ENCODE measurements at places on chromosomes 3 and 15. TPM values are rescaled to one million over a fixed set of nuclear protein-coding genes. Genes with fewer than 3 reads are reported as not detected.

DNA sequence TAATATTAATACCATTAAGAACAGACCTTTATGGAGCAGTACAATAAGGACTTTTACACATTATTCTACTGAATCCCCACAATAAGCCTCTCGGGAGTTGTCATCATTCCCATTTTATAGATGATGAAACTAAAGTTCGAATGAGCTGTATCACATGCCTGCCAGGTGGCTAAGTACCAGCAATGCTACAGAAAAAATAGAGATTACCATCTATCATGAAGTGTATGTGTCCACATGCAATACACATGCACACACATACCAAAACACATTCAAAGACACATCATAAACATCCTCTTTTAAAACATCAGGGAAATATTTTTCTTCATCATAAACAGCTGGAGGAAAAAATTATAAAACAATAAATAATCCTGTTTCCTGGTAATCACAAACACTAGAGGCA, 136.6 kb downstream of the SUCLG2 start:
- DNase-seq, result no peak

DNA sequence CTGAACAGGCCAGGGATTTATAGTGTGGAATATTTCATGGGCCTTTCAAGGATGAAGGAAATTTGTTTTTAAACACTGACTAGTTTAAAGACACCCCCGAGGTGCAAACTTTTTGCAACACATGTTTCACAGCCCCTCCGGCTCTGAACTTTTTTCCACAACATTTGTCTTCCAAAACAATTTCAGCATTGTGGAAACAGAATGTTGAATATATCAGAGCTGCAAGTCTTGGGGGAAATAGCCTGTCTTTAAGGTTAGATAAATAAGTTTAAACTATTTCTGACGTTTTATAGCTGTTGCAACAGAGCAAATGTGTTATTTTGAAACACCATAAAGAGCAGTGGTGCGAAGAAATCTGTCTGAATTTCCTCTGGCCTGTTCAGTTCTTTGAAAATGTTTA, 229.2 kb upstream of the GOLGA6L4 start:
- DNase-seq, result no peak

- peak; percentile 62 for DNase-seq
Measured at GRCh38 chr15:28945626-28946230, 60.0 kb downstream of the APBA2 start.

DNA sequence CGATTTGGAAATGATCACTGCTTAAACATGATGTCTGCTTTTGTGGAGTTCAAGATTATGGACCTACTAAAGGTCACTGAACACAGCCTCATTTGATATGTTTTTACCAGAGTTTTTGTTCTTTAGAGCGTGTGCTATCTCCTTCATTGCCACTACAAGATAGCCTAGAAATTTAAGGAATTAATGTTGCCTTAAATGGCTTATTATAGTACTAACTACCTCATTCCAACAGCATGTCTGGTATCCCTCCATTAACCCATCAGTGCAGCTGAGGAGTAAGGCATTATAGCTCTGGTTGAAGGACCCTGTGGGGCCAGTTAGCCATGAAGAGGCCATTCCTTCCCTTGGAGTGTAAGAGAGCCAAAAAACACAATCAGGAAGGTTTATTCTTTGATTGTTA, 2.3 kb upstream of the FAM43A start:
- DNase-seq, result no peak

DNA sequence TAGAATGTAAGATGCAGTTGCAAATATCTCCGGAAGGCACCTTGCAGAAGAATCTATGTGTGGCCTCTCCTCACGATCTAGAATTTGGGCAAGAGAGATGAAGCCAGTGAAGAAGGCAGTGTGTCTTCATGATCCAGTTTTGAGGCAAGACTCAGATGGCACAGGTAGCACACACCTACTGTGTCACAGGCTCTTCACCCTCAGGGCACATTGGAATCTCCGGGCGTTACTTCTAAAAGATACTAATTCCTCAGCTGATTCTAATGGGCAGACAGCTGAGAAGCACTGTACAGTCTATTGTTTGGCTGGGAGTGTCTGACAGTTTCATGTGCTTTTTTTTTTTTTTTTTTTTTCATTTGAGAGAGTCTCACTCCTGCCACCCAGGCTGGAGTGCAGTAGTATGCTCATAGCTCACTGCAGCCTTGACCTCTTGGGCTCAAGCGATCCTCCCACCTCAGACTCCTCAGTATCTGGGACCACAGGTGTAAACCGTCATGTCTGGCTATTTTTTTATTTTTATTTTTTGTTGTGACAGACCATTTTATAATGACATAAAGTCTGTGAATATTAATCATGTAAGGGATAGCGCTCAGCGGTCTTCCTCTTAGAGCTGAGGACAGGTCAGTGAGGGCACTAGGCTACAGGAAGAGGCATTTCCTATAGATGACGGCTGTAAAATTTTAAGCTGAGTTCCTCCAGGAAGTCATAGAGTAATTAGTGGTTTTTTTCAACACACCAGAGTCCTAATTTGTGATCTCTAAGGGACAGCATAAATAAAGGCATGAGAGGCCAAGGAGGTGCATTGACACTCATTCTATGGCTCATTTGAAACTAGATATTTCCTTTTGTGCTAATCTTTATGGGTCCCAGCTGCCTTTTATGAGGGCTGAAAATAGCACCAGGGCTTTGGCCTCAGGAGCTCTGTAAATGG, 4.0 kb downstream of the C3orf52 start:
- no peak for DNase-seq

GRCh38 chr15:99443768-99444446, 121.9 kb upstream of the MEF2A start:
- DNase-seq, result peak; percentile 82

DNA sequence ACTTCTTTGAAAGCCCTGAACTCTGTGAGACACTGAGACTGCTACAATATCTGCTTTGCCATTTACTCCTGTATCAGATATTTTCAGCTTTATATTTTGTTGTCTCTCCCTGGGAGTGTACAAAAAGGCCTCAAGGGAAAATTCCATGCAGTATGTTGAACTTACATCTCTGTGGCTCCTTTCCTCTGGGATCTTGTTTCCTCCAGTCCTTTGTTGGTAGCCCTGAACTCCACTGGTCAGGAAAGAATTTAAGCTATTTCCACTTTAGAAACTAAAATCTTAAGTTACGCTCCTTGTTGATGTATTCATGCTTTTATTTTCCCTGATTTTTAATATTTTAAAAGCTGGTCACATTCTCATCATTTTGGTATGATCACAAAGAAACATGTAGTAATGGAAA, 277.9 kb downstream of the FHIT start:
- no peak for DNase-seq

GRCh38 chr15:68991723-68992122, 22.8 kb upstream of the NOX5 start:
- DNase-seq, result no peak

DNA sequence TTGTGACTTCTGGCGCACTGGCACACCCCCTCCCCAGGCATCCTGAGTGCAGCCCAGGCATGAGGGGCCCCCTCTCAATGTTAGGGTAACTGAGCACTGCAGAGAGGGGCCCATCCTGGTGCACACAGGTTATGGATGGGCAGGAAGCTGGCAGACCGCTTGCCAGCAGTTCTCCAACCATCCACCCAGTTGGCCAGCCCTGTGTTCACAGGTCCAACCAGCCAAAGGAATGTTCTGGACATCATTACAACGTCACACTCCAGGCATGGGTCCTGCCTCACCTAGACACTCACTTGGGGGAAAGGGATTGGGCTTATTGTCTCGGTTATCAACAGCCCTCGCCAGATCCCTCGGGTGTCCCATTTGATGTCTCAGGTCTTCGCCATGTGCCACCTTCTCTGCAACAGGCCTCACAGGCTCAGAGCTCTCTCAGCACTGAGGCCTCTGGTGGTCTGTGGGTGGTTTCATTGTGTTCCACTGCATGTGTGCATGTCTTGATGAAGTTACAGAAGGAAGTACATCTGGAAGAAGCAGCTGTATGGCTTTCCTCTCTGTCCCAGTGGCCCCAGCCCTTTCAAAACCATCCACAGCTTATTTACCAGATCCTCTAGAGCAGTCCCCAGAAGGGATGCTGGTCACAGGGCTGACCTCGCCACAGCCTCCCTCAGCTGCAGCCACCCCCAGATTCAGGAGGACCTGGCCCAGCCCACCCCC, 23.7 kb downstream of the ADCY5 start:
- DNase-seq, result no peak

DNA sequence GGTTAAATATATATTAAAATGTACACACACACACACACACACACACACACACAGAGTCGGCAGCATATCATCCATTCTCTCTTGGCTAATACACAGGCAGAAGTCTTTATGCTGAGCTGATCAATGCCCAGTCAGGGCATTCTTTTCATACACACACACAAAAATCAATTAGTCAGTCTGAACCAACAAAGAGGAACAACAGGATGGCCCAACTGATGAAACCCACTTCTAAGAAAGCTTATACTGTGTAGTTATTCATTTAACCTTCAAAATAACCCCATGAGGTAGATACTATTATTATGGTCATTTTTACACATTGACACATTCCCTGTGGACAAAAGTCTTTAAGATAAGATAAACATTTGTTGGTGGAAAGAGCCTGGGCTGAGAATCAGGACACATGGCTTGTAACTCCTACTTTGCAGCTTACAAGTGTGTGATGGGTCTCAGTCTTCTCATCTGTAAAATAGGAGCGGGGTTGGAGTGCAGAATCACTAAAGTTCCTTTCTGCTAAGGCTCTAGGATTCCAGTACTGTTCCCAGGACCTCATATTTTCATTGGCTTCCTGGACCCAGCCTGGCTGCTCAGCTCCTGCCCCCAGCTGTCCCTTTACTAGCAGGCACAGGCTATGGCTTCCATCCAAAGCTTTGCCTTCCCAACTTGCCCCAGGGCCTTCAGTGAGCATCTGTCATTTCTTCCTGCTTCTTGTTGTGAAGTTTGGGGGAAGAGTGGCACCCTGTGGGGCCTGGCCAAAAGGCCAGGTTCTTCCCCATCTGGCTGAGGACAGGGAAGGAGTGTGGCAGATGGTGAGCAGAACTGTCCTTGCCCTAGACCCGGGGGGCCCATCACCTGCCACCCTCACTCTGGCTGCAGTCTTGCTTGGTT, 27.2 kb upstream of the GLCE start:
- DNase-seq, result no peak

DNA sequence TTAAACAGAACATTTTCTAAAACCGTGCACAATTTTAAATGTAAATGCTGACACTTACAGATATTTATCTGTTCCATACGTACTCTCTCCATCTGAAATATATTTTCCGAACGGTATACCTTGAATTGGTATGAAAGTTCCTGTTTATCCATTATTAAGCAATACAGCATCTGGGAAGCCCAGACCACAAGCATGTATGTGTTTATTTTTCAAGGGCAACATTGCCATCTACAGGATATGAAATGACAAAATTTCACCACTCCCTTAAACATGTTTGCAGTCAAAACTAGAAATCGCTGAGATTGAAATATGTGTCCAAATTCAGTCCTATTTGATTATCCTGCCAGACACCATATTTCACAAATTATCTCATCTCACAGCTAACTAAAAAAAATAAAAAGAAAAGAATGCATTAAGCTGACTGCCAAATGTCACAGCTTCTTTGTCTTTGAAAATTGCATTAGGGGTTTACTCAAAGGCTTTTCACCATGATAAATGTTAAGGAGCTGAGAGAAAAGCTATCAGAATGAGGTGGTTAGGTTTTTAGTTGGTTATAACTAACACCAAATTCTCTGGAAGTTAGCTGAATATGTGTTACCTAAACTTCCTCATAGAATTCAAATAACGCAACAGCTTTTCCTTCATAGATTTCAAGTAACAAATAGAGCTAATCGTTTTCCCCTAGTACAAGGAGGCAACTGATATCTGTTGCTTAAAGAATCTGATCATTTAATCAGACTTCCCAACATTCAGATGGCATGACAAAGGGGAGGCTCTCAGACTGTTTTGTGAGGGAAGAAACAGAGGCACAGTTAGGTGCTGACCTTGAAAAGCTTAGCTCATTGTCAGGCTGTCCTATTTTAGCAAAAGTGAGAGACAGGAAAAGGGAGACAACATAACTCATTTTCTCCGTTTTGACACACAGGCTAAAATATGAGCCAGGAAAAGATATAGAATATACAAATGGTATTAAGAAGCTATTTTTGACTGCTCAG, 533.1 kb downstream of the TBL1XR1 start:
- no peak for DNase-seq

DNA sequence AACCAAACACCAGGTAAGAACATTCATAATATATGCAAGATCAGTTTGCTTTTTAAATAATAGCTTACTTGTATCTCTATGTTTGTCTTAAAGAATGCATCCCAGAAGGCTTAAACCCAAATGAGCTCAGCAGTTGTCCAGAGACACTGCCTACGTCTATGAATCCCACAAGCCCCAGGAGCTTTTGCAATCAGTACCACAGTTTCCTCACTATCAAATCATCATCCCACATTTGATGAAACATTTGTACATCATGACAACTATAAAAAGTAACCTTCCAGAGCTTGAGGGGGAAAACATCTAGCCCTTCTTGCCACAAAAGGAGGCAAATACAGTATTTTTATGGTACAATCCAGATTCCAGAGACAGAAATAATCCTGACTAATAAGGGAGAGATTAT, 63.7 kb downstream of the ATP8B4 start:
- no peak for DNase-seq

- DNase-seq, result no peak
Measured at GRCh38 chr15:30859091-30859874, 44.4 kb upstream of the FAN1 start.

DNA sequence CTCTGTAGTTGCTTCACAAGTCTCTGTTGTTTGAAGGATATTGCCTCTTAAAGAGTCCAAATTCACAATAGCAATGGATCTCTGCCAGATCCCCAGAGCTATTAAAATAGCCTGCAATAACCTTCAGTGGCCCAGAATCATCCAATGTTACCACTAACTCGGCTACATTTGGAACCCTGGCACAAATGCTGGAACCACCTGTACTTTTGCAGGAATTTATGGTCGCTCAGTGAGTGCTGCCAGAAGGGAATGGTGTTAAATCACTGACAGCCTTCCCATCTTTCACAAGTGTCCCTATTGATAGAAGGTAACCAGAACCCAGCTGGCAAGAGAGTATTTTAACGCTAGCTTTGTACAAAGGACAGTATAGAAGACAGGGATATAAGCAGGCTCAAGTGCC, 298.8 kb upstream of the PLSCR5 start:
- DNase-seq, result no peak

- no peak for DNase-seq
Measured at GRCh38 chr3:143383421-143383820, 263.9 kb downstream of the CHST2 start.

GRCh38 chr3:162007722-162008121, 511.1 kb downstream of the OTOL1 start:
- no peak for DNase-seq

DNA sequence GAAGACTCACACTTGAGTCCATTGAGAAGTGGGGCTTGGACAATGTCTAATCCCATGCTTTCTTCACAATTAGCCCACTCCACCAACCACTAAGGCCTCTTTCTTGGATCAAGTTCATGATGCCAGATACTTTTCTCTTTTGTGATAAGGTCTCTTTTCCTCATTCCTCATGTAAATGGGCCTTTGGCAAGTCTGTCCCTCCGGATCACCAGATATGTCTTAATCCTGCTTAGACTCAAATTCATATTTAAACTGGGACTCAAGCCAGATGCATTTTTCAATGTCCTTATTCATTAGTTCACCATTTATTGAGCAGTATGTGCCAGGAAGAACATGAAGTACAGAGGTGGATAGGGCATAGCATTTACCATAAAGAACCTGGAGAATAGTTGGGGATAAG, 671.1 kb downstream of the TBL1XR1 start:
- no peak for DNase-seq

The AHSG gene
- not detected for total RNA-seq

The CIB2 gene
- 5.5 TPM for total RNA-seq

The CHDH gene
- 1.4 TPM for total RNA-seq

The IL5RA gene
- not detected for total RNA-seq

The CRYGS gene
- 3.1 TPM for total RNA-seq

The ZIC1 gene
- total RNA-seq, result not detected

The C2CD4A gene
- not detected for total RNA-seq

The SNTN gene
- total RNA-seq, result not detected

The UQCRC1 gene
- total RNA-seq, result 148 TPM

The RHCG gene
- total RNA-seq, result 5.7 TPM
